ENCODE measurements at places on chromosomes 2 and 18.

GRCh38 chr2:100423631-100424030, 6.2 kb upstream of the CHST10 start:
- DNase-seq: no peak

GRCh38 chr18:13437796-13438506, 219.4 kb downstream of the LDLRAD4 start:
- no peak for DNase-seq

DNA sequence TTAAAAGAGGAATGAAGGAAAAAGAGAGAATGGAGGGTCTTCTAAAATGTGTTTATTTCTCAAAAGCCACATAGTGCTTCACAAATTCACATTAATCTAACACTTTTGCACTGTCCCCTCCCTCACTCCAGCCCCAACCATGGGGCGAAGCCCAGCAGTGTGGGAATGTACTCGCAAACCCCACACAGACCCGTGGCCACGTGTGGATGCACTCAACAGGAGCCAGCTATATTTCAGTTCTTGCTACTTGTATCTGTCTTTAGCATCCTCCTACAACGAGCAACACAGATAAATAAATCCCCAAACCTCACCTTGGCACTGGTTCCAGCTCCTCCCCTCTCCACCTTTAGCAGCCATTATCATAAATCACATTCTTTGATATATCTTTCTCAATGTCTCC, 91.9 kb upstream of the TMEM200C start:
- DNase-seq: no peak

DNA sequence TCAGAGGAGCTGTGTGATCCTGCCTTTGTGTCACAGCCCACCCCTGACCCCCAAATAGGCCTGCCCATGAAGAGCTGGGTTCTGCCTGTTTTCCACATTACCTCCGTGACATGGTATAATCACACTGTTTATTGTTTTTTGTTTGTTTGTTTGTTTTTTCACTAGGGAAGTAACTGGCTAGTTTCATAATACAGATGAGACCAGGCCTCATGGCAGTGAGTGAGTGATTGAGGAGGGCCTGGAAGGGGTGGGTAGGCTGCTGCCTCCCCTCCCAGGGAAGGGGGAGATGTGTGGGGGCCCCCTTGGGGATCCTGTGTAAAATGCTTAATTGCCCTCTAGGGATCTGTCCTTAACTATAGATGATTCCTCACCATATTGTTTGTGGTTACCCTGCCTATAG, 190.5 kb downstream of the LDLRAD4 start:
- DNase-seq: no peak

DNA sequence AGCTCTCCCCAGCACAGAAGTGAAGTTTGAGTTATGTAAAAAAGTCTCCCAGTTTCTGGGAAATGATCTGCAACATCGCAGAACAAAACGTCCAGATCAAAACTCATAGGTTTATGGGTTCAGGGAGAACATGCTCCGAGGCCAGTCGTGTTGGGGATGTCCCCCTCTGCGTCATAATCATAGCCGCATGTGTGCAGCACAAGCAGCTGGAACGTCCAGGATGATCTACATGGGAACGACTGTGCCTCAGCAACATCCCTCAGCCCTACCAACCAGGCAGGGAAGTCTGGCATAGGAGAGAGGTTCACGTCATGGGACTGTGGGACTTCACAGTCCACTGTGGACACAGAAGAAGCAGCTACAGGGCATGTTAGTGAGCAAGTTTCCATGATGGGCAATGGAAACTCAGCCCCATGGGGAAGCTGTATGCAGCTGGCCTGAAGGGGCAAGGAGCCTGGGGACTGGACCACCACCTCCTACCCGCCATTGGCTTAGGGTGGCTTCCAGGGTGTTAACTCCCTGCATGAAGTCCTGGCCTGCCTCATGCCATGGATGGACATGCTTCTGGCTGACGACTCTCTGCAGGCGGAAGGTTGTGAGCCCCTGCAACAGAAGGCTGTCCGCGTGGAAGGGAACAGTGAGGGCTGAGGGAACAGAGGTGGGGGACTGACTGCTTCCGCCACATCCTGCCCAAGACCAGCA, 96.9 kb downstream of the COPS8 start:
- DNase-seq: no peak

DNA sequence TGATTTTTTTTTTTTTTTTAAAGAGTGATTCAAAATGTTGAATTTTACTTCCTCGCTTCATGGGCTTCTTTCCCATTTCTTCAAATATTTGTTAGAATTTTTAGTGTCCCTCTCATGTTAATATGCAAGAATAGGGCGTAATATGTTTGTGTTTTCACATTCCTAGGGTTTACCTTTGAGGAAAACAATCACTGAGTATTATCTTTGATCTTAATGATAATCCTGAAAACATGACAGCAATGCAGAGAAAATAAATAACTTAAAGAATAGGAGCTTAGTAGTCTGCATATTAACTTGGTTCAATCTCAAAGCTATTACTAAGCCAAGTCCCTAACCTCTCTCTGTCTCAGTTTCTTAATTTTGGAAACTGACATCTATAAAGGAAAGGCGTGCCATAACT, 475.4 kb downstream of the NRXN1 start:
- no peak for DNase-seq

- DNase-seq: no peak
Observed at GRCh38 chr2:218883491-218884490, 3.1 kb downstream of the WNT10A start.

DNA sequence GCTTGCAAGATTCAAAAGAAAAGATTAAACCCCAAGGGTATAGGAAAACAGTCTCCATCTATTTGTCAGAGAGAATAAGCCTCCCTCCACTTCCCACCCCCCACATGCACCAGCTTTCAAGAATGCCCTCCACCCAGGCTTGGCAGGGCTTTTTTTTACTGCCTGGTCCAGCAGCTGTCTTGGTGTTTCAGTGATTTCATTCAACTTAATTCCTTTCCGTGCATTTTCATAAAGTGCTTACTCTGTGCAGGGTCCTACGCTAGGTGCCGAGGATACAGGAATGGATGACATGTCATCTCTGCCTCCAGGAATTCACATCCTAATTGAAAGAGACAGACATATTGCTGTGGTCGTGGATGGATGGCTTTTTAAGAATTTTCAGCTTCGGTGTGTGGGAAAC, 117.9 kb downstream of the LRATD1 start:
- DNase-seq: no peak

GRCh38 chr2:46136481-46136880, 160.7 kb upstream of the EPAS1 start:
- DNase-seq: no peak

Measured in skeletal muscle cell (primary cell).